ENCODE measurements at places on chromosomes 13 and 19.

DNA sequence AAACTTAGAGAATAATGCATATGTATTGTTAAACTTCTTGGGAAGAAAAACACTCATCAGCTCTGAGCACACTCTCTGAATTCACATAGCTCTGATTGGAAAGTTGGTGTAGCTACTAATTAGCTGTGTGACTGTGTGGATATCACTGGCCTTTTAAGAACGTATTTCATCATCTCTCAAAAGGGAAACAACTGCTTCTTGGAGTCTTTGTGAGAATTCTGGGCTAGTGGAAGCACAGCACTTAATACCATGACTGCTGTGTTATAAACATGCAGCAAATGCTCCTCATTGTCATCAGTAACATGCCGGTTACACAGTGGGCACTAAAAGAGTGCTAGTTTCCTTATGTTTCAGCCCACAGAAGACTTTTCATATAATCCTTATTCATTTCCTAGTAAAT lies 220.9 kb upstream of the CSNK1A1L start:
- DNase-seq = no peak

DNA sequence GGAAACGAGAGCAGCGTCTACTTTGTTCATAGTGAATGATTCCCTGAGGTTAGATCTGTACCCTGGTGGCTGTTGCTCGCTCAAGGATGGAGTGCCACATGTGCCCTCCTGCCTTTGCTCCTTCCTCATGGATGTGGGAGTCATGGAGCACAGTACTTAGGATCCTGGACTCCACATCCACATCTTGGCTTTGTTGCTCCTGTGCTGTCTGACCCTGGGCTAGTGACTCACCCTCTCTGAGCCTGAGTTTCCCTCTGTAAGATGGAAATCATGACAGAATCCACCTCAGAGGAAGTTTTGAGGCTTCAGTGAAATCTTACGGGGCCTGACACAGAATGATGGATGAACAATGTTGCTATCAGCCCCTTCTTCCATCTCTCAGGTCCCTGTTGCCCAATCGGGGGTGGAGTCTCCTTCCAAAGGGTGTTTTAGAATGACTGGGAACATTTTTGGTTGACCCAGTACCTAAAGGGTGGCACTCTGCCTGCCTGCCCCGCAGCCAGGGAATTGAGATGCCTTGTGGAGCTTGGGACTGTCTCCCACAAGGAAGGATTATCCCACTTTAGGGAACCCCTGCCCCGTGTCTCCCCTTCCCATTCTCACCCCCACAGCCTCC lies 9.8 kb upstream of the TIMM50 start:
- no peak for DNase-seq

DNA sequence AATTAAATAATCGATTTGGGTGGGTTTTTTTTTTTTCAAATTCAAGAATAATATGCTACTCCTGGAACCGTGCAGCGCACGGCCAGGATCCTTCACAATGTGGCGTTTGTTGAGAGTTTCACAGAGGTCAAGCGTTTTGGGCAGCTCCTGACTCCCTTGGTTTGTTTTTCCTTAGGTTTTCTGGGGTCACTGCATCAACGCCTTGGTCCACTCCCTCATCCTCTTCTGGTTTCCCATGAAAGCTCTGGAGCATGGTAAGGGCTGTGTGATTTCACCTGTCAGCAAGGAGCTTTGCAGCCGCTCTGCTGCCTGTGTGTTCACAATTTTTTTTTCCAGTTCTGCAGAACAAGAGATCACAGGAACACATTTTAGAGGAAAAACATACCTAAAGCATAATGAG lies 212.4 kb downstream of the SHISA2 start:
- DNase-seq = no peak

DNA sequence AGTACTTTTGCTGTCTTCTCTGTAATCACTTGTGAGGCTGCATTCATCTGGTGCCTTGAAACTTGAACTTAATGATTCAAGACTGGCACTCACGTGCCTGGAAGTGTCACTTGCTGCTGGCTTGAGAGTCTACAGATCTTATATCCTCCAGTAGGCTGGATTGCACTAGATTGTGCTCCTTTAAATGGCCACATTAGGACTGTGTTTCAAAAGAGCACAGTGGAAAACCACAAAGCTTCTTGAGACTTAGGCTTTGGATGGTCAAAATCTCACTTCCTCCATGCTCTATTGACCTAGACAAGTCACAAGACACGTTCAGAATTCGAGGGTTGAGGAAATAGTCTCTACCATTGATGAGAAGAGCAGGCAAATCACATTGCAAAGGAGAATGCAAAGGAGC lies 1278.8 kb upstream of the MIR17HG start:
- no peak for DNase-seq

DNA sequence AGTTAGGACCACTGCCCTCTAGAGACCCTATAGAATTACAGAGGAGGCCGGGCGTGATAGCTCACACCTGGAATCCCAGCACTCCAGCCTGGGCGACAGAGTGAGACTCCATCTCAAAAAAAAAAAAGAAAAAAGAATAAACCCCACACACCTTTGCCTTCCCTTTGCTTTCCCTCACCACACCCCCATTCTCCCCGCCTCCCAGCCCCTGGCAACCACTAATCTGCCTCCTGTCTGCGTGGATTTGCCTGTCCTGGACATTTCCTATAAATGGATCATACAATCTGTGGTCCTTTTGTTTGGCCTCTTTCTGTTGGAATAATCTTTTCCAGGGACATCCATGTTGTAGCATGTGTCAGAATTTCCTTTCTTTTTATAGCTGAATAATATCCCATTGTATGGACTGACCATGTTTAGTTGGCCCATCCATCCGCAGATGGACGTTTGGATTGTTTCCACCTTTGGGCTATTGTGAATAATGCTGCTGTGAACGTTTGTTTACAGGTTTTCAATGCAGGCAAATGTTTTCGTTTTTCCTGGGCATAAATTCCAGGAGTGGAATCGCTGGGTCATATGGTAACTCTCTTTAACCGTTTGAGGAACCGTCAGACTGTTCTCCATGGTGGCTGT lies 15.3 kb downstream of the NACC1 start:
- no peak for DNase-seq

DNA sequence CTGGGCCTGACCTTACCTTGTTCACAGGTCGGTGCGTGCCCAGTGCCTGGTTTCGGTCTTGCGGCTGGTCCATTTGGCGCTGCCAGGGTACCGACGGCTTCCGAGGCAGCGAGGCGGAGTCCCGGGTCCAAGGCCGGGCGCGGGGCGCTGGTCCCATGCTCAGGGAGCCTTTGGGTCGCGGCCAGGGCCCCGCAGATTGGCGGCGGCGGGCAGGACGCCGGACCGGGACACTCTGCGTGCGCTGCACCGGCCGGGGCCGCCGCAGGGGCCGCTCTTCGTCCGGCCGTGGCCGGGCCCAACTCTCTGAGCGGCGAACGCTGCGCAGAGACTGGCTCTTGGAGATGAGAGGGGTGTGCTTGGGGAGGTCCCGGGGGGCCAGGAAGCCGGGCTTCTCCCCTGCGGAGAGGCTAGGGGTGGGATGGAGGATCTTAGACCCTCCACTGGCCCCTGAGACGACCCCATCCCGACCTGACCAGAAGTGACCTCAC lies 3.4 kb upstream of the WIZ start:
- DNase-seq = no peak

- DNase-seq = no peak
These were observed 20.7 kb downstream of the IGFL1 start for GRCh38 chr19:46250076-46250735.

DNA sequence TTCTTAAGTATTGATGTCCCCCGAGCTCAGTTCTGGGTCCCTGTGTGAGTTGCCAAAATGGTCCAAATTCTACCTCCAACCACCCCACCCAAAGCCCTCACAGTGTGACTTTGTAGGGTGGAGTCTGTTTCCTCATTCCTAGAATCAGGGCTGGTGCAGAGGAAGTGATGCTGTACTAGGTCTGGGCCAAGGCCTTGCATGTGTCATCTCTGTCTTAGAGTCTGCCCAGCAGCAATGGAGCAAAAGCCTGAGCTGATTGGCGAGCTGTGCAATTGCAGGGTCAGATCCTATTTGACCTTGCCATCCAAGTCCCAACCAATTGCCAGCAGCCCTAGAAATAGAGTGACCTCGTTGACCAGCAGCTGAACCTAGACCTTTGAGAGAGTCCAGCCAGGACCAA lies 97.0 kb upstream of the ANKRD10 start:
- DNase-seq = peak; percentile 80

DNA sequence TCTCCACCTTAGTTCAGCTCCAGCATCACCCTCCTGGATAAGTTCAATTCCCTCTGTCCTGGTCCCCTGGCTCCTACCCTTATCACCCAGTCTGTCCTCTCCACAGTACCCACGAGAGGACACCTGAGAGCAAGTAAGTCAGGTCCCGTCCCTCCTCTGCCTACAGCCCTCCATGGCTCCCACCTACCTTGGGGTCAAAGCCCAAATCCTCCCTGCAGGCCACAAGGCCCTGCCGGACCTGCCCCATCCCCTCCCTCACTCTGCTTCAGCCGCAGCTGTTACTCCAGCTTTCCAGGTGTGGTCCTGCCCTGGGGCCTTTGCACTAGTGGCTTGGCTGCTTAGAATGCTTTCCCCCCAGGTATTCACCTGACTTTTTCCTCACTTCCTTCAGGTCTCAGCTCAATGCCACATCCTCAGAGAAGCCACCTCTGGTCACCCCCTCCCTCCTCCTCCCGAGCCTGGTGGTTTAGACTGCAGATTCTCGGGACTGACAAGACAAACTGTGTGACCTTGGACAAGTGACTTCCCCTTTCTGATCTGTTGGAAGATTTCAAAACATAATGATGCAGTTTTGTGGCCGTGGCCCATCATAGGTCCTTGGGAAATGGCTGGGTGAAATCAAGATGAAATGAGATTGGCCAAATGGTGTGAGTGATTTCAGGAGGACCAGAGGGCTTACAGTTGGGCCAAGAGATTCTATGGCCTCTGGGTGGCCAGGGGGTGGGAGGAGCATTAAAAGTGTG lies 3.6 kb downstream of the TUBB4A start:
- DNase-seq = no peak

GRCh38 chr19:21422244-21422643 lies 25.3 kb downstream of the ZNF493 start:
- DNase-seq = no peak

- no peak for DNase-seq
These were observed 265.8 kb downstream of the OXGR1 start for GRCh38 chr13:96728463-96728862.

- no peak for DNase-seq
These were observed 5.5 kb downstream of the NR2F6 start for GRCh38 chr19:17240062-17240752.

DNA sequence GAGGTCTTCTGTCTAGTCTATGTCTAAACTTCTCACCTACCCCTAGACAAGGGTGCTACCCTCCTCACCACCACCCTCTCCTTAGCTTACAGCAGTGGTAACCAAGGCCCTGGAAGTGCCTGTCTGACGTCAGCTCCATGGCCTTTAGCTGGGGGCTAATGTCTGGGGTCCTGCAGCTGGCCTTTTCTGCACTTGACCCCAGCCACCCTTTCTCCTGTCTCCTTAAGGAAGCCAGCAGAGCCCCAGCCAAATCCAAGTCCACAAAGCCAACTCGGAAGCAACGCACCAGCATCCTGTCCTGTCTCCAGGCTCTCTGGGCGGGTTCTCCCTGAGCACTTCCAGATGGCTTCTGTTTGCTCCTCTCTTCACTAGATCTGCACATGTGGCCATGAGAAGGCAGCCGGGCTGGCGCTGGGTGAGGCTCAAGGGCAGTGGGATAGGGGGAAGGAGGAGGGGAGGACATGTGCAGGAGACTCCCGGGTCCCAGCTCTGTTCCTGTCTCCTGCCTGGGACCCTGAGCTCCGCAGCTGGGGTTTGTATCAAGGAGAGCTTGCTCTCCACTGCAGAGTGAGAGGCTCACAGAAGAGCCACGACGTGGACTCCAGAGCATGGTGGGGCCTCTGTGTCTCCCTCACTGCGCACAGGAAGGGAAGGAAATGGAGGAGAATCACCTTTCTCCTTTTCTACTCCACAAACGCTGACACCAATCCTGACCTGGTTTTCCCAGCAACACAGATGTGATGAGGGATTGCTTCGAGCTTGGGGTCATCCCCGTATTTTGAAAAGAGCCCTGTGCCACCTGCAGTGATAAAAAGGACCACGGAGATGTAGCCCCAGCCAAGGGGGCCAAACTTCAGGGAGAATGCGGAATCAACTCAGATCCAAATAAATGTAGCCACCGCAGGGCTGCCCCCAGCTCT lies 204.2 kb downstream of the USP12 start:
- DNase-seq = no peak

DNA sequence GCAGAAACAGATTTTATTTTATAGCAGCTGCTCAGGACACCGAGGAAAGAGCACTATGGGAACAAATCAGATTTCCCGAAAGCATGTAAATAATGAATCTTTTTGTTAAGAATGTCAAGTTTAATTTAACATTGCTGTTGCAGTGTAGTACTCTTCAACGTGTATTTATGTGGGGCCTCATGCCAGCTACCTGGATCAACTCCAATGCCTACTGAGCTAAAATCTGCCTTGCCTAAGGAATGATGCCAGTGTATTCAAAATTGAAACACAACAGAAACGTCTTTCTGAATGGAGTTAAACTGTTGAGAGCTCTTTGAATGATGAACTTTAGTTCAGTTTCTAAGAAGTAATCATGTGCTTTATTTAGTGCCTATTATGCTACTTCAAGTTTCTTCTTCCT lies 1379.8 kb upstream of the ATXN8OS start:
- no peak for DNase-seq

DNA sequence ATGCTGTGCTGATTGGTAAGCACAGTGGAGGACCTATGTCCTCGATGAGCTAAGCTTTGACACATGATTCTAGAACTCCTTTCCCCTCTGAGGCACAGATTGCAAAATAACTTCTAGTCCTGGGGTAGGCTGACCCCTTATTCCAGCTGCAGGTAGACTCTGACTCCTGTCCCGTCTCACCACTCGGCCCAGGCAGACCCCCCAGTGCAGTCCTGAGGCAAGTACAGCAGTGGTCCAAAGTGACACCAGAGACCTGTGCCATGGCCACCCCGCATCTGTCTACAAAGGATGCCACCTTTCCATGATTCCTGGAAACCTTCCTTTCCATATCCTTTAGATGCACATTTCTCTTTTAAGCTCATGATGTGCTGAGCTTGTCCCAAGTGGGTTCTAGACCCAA lies 482.5 kb downstream of the ZNF536 start:
- no peak for DNase-seq

GRCh38 chr13:113646376-113646775 lies 11.6 kb downstream of the ATP4B start:
- DNase-seq = no peak

- DNase-seq = no peak
These were observed 96.1 kb upstream of the MBNL2 start for GRCh38 chr13:97125810-97126738.

DNA sequence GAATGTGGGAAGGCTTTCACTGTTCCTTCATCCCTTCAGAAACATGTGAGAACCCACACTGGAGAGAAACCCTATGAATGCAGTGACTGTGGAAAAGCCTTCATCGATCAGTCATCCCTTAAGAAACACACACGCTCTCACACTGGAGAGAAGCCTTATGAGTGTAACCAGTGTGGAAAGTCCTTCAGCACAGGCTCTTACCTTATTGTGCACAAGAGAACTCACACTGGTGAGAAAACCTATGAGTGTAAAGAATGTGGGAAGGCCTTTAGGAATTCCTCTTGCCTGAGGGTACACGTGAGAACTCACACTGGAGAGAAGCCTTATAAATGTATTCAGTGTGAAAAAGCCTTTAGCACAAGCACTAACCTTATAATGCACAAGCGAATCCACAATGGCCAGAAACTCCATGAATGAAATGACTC lies 18.6 kb downstream of the ZNF177 start:
- DNase-seq = no peak
